ENCODE measurements at places on chromosomes 16 and 17.
A peak's percentile ranks its signal among the peaks of the same experiment; 100 is the strongest.

DNA sequence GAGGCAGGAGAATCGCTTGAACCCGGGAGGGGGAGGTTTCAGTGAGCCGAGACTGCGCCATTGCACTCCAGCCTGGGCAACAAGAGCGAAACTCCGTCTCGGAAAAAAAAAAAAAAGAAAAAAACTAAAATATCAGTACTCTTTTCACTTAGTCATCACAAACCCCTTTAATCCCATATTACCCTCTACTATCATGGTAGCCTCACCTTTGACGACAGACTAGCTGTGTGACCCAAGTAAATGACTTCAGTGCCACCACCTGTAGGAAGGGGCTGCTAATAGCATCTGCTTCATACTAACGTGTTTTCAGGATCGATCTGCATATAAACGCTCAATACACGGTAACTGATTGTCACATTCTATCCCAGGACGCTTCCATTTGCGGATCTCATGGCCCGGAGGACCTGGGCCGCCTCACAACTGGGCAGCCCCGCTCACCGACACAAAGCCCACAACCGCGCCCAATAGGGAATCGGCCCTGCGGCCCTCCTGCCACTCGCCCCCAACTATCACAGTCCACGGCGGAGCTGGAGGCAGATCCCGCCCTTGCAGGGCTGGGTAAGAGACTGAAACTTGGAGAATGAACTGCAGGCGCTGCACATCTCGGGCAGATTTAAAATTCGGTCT lies 1.1 kb upstream of the ZNF263 start:
- H3K27me3 ChIP-seq = no peaks in the 10 kb centered on the region
- H3K4me1 ChIP-seq = peaks cover 6% of the 10 kb centered on the region
- H3K27ac ChIP-seq = peak overlapping the region; percentile 69
- H3K36me3 ChIP-seq = peaks cover 12% of the 10 kb centered on the region
- H3K4me3 ChIP-seq = peak overlapping the region; percentile 79

DNA sequence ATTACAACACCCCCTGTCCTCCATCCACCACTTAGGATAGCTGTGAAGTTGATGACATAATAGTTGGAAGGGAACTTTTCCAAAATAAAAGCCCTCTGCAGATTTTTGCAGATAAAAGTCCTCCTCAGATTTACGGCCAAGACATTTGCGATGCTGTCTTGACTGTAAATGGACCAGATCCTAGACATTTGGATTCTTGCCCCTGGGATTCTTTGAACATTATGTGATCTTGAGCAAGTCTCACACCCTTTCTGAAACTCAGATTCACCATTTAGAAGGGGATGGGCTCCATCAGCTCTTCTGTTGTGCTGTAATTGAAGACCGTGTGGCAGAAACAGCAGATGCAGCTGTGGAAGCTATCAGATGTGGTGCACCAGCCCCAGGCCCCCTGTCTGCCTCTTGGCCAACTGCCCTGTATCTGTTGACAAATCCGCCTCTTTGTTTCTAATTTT lies 153.9 kb upstream of the CACNG3 start:
- no peak overlapping the region for H3K27ac ChIP-seq
- H3K27me3 ChIP-seq = no peaks in the 10 kb centered on the region
- H3K4me3 ChIP-seq = no peak overlapping the region
- H3K4me1 ChIP-seq = no peaks in the 10 kb centered on the region
- H3K36me3 ChIP-seq = no peaks in the 10 kb centered on the region

- peaks cover 17% of the 10 kb centered on the region for H3K36me3 ChIP-seq
- H3K4me1 ChIP-seq = peaks cover 2% of the 10 kb centered on the region
- no peak overlapping the region for H3K4me3 ChIP-seq
- no peak for DNase-seq
- no peak overlapping the region for H3K27ac ChIP-seq
Measured at GRCh38 chr17:35708149-35708548, 23.3 kb upstream of the RASL10B start.

- H3K4me3 ChIP-seq = no peak overlapping the region
- no peaks in the 10 kb centered on the region for H3K36me3 ChIP-seq
Measured at GRCh38 chr17:14044702-14045101, 24.6 kb upstream of the COX10 start.

DNA sequence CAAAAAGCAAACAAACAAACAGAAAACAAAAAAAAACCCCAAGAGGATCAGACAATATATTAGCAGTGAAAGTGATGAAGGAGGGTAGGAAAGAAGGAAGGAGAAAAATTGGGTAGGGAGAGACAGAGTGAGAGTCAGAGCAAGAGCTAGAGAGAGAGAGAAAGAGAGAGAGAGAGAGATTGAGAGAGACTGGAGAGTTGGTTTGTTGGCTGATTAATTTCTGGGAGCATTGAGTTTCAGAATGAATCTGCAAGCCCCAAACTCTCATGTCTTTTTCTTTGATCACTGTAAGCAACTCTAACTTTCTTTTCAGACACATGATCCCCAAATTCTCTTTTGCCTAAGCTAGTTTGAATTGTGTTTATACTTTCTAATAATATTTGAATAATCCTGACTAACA lies 388.1 kb downstream of the SHISA9 start:
- H3K27me3 ChIP-seq = no peaks in the 10 kb centered on the region
- no peak overlapping the region for H3K4me3 ChIP-seq
- no peak for DNase-seq
- H3K4me1 ChIP-seq = no peaks in the 10 kb centered on the region
- H3K27ac ChIP-seq = no peak overlapping the region

All from IMR-90 (cell line).